Stimulated activated CD4-positive, alpha-beta T cell treated with anti-CD3 and anti-CD28 coated beads, TNF-alpha, amount 100 ng/mL, for 4 hours (primary cell): ENCODE measurements at places on chromosomes 16 and 17.

DNA sequence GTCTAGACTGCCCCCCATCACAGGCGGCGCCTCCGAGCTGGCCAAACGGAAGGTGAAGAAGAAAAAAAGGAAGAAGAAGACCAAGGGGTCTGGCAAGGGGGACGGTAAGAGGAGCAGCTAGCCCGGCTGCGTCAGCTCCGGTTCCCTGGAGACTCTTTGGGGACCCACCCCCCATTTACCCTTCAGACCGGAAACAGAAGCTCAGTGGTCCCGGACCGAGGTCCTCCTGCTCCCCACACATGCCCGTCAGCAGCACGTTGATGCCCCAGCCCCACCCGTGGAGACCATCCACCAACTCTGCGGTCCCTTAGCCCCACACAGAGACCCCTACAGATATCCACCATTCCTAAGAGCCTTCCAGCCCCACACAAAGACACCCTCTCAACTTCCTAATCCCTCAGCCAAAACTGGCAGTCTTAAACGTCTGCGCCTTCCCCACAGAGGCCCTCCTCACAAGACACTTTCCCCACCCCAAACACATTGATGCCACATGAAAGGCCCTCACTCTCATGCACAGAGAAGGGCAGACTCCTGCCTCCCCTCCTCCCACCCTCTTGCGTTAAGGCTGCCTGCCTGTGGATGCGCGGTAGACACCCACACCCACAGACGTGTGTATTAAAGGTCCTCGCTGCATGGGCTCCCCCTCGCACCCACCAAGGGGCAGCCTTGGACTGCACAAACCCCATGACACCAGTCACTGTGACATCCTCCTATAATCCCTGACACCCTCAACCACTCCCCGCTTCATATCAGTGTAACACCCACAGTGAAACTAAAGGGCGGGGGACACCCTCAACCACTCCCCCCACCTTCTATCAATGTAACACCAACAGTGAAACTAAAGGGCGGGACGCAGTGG, 58.2 kb upstream of the RPH3AL start:
- no peak for DNase-seq

GRCh38 chr17:27965224-27965623, 72.1 kb upstream of the LYRM9 start:
- DNase-seq: no peak

GRCh38 chr16:66513111-66513723, 36.7 kb downstream of the TK2 start:
- no peak for DNase-seq

DNA sequence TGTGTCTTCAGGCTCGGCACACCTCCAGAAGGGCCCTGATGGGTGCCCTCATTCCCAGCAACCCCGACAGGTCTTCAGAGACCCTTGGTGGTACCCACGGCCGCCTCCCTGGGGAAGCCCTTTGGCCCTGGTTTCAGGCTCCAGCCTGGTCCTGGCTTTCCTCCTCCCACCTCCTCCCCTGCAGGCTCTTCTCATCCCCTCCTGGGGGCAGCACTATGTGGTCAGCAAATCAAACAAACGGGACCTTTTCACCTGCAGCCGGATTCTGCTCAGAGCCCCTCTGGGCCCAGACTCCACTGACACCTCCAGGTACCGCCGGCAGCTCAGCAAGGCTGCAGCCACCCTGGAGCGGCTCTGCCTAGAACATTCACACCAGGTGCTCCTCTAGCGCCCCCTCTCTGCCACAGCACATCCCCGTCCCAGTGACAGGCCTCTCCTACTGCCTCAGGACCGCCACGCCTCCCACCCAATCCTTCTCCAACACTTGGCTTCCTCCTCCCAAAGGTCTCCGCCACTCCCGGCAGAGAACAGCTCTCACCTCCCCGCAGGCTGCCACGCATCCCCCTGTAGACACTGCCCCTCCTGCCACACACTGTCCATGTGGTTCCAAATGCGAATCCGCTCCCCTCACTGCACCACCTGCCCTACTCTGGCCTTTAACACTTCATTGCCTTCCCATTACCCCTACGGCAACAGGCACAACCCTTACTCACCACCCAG, 12.0 kb downstream of the CORO7 start:
- no peak for DNase-seq

GRCh38 chr17:8875957-8876356, 8.5 kb upstream of the PIK3R6 start:
- no peak for DNase-seq

GRCh38 chr16:62445909-62446308, 409.7 kb upstream of the CDH8 start:
- DNase-seq: no peak

GRCh38 chr17:64001763-64002529, 3.8 kb downstream of the PRR29 start:
- DNase-seq: no peak

DNA sequence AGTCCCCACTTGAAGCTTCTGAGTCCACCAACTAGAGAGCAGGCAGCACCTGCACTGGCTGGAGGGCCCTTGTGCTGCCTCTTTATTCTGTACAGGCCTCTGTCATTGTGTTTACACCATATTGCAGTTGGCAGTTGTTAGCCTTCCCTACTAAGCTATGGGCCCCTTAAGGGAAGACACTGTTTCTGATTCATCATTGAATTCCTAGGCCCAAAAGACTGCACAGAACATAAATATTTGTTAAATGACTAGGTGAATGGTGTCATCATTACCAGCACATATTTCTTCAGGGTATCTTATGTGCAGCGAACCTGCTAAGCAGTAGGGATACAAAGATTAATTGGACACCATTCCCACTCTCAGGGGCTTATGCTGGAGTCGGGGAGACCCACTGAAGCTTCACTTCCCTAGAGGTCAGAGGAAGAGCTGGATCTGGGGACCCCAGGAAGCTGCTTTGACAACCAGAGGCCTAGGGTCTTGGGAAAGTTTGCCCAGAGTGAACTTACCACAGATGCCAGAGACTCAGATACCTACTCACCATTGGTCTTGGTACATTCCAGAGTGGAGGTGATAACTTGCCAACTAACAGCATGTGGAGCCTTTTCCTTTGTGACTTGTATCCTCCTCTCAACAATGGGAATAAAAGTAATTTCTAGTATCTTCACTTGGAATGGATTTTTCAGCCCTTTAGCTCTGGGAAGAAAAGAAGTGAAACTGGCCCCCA, 28.7 kb upstream of the DDX52 start:
- no peak for DNase-seq

DNA sequence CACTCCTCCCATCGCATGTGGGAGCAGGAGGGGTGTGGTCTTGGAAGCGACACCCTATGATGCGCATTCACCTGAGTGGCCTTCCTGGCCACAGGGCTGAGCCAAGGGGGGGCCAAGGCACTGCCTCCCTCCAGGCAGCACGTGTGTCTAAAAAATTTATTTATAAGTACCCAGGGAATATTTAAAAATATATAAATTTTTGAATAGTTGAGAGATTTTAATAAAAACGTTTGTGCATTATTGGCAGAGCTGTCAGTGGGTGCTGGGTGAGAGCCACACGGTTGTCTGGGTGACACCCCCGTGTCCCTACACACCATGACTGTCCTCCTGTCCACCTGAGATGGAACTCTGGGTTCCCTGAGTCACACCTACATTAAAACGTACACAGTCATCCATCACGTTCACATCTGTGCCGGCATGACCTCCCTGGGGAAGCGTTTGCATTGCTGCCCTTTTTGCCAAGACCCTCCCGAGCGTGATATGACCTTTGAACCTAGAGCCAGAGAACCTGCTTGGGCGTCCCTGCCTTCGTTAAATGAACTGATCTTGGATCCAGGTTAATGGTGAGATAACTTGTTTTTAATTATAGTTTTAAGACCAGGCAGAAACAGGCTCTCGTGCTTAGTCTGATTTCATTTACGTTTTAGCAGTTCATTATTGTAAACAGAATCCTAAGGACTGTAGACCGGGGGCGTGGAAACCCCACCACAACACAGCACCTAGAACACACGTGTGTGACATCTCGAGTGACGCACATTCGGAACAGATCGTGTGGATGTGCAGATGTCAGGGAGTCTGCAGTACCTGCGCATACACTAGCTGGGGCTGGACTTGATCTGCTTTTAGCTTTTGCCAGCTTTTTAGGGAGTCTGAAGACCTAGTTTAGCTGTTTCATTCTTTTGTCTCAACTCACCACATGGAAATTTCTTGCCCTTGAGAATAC, 192.8 kb upstream of the CHMP6 start:
- DNase-seq: no peak

GRCh38 chr16:52466994-52467393, 79.9 kb downstream of the TOX3 start:
- no peak for DNase-seq

GRCh38 chr16:82146556-82146955, 23.5 kb downstream of the MPHOSPH6 start:
- no peak for DNase-seq

DNA sequence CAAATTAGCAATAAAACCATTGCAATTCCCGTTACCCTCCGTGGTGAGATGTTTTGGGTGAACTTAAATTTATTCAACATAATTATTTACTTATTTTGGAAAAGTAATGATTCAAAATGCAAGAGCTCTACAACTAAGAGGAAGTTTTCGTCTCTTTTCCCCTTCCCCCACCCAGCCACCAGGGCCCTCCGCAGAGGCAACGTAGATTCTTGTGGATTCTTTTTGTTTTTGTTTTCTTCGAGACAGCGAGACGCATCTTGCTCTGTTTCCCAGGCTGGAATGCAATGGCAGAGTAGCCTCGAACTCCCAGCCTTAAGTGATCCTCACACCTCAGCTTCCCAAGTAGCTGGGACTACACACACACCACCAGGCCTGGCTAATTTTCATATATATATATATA, 19.2 kb downstream of the CCDC40 start:
- no peak for DNase-seq

DNA sequence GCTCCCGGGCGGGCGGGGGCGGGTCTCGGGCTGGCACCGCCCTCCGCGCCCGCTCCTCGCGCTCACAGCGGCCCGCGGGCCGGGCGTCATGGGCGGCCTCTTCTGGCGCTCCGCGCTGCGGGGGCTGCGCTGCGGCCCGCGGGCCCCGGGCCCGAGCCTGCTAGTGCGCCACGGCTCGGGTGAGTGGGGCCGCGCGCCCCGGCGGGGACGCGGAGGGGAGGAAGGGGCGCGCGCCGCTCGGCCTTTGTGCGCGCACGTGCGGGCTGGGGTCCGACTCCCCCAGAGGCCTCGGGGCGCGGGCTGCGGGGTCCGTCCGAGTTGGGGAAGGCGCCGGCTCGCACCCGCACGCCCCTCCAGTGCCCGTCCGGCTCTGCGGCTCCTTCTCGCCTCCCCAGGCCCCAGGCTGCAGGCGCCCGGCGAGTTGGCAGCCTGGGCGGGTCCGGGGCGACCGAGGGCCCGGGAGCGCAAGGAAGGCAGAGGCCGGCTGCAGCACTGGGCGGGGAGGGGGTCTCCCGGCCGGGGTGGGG, at the start of gene NME4:
Gene NME4 (plus strand): TSS at position 65 of the 527 bp plus-strand sequence. CDS start 24 bp downstream, at position 89.
- DNase-seq: no peak

DNA sequence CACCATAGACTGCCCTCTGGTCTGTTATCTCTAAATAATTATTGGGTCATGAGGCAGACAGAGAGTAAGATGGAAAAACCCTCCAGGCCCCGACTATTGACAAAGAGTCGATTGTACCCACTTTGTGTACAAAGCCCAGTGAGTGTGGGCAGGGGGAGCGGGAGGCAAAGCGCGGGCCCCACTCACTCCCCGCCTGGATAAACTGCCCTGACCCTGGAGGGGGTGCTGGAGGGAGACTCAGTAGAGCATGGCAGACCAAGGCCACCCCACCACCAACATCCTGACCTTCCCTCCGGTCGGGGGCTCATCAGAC, 11.2 kb upstream of the CPSF4L start:
- DNase-seq: no peak

- DNase-seq: no peak
These were observed 7.5 kb downstream of the NFATC2IP start for GRCh38 chr16:28958216-28958615.

DNA sequence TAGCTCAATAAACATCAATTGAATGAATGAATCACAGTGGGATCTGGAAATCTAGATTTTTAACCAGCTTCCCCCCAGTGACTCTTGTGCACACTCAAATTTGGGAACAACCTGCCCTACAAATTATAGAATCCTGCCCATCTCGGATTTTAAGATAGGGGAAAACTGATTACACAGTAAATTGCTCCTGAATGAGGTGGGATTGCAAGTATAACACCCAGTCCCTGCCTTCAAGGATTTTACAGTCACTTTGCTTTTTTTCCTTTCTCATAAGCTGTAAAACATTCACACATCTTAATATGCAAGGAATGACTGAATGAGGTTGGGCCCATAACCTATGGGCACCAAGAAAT, 48.5 kb downstream of the TEKT5 start:
- DNase-seq: no peak

GRCh38 chr17:44049294-44050060, 17.0 kb downstream of the LSM12 start:
- DNase-seq: no peak

DNA sequence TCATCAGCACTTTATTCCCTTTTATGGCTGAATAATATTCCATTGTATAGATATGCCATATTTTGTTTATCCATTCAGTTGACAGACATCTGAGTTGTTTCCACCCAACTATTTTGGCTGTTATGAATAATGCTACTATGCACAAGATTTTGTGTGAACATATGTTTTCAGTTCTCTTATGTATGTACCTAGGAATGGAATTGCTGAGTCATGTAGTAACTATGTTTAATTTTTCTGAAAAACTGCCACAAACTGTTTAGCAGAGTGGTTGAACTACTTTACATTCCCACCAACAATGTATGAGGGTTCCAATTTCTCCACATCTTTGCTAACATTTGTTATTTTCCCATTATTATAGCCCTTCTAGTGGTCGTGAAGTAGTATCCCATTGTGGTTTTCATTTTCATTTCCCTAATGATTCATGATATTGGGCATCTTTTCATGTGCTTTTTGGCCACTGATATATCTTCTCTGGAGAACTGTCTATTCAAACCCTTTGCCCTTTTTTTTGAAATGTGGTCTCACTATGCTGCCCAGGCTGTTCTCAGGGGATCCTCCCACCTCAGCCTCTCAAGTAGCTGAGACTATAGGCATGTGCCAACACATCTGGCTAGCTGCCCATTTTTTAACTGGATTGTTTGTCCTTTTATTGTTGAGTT, 26.3 kb downstream of the SMURF2 start:
- no peak for DNase-seq

DNA sequence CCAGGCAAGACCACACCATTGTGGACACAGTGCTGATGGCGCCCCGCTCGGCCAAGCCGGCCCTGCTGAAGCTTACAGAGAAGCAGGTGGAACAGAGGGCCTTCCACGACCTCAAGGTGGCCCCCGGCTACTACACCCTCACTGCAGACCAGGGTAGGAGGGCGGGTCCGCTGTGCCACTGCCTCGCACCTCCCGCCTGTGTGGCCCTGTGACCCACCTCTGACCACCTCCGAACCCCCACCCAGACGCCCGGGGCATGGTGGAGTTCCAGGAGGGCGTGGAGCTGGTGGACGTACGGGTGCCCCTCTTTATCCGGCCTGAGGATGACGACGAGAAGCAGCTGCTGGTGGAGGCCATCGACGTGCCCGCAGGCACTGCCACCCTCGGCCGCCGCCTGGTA, 21.1 kb downstream of the ITGB4 start:
- DNase-seq: no peak

GRCh38 chr17:5331506-5331905, 49.4 kb downstream of the RABEP1 start:
- DNase-seq: no peak
